ENCODE measurements at places on chromosomes 2 and 18.

DNA sequence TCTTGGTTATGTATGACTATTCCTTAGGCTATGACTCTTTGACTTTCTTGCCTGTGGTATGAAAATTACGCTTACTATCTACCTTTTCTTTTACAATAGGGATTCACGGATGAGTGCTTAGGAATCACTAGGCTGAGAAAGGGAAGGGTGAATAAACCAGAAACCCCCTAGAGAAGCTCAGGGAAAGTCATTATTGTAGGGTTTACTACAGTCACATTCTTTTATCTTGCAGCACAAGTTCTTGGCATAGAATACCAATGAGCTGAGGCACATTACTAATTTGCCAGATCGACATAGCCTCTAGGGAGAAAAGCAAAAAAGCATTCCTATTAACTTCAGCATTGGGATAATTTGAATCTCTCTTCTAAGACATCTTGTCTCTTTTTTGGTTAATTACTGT is 103.3 kb downstream of the ST6GAL2 start:
- DNase-seq: no peak

DNA sequence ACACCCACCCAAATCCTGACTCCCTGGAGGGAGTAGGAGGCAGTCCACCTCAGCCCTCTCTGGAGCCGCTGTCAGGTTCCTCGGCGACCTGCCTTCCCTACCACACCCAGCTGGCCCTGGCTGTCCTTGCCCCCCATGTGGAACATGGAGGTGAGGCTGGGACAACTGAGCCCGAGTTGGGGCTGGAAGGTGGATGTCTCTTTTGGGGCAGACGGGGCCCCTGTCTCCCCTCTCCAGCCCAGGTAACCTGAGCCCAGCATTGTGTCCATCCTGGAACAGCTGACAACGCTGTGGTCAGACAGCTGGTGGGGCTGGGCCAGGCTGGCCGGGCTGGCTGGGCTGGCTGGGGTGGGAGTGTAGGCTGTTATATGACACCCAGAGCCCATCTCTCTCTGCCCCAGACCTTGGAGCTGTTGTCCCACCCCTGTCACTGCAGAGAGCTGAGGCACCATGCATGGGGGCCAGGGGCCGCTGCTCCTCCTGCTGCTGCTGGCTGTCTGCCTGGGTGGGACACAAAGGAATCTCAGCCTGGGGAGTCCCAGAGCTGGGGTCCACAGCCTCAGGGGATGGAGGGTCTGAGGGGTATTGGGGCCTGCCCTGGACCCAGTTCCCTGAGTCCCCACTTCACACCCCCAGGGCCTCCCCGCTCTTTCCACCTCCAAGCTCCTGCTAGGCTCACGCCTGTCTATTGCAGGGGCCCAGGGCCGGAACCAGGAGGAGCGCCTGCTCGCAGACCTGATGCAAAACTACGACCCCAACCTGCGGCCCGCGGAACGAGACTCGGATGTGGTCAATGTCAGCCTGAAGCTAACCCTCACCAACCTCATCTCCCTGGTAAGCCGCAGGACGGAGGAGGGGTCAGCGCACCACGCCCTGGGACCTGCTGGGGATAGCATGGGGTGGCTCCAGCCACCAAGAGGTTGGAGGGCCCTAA is at the start of gene CHRNG:
CHRNG (plus strand) TSS at position 395 of the 934 bp plus-strand sequence; CDS start at position 451, 56 bp downstream.
- no peak for DNase-seq

DNA sequence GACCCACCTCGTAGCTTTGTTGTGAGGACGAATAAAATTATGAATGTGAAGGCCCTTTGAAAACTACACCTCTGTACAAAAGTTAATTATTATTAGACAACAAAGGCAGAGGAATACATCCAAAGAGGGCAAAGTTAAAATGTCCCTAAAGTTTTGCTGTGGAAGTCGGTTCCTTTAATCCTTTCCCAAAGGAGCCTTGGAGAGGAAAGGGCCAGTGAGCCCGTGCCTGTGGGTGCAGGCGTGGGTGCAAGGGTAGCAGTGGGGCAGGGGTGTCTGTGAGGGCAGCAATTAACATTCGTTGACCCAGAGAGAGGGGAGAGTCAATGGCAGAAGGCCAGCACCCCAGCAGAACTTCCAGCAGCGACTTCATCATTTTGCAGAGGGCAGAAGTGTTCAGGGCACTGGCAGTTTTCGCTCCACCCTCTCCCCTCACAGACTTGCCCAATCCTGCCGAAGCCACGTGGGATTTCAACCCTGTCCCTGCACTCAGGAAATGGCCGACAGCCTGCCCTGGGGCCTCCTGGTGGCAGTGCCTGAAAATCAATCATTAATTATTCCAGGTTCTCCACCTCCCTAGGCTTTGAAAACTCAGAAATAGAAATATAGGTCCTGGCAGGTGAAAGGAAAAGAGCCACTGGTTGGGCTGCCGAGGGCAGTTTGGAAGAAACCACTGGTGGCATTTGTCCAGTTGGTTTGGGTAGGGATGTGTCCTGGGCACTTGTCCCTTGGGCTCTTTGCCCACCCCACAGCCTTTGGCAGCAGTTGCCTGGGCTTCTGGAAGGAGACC is 4.2 kb upstream of the PAX8 start:
- DNase-seq: peak; percentile 55

- no peak for DNase-seq
Measured at GRCh38 chr18:7872569-7872968, 305.5 kb downstream of the PTPRM start.

DNA sequence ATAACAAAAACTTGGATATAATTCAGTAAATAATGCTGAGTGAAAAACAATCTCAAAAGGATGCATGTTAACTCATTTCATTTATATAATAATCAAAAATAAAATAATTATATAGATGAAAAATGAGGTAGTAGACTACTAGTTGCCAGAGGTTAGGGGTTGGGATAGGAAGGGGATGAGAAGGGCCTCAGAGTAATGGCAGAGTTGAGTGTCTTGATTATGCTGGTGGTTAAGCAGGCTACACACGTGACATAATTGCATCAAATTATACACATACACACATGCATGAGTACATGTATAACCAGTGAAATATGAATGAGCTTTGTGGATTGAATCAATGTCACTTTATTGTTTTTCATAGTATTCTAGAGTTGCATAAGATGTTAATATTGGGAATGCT is 201.0 kb downstream of the RIT2 start:
- no peak for DNase-seq

DNA sequence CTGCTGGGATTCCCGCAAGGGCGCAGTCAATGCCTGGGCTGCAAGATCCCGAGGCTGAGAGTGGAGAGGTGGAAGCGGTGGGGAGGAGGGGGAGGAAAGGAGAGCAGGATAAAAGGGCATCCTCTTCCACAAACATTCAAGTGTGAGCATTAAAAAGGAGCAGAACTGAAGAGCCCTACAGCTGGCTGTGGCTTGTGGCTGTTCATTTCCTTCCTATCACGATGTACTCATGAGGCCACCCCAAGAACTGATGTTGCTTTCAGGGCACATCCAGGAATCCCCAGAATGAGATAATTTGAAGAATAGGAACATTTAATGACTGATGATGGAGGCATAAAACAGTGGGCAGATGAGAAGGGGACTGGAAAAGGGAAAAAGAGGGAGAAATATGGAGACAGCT is 230.8 kb upstream of the SMIM21 start:
- DNase-seq: no peak

GRCh38 chr2:230827774-230828271 is 36.9 kb upstream of the ITM2C start:
- DNase-seq: no peak

DNA sequence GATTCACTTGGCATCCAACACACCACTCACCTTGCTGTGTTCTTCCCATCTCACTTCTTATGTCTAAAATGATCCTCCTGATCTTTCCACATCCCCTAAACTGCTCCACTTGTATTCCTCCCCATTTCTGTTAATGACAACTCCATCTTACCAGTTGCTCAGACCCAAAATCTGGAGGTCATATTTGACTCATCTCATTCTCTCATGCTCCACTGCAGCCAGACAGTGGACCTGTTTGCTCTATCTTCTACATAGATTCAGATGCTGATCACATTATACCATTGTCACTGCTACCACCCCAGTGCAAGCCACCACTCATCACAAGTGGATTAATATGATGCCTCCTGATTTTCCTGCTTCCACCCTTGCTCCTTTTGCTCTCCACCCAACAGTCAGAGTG is 7.9 kb upstream of the NABP1 start:
- DNase-seq: no peak

DNA sequence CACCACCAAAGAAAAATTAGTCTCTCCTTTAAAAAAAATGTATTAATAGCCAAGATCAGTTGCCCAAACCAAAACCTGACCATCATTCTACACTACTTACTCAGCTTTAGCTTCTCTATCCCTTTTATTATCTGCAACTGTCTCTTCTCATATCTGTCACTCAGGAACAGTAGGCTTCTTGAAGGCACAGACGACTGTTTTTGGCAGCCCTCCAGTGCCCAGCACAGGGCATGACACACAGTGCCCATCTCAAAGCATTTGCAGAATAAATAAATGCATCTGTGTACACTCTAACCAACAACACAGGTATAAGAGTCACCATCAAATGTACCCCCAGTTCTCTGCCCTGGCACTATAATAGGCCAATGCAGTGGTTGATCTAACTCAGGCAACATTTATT is 117.2 kb downstream of the UXS1 start:
- no peak for DNase-seq

DNA sequence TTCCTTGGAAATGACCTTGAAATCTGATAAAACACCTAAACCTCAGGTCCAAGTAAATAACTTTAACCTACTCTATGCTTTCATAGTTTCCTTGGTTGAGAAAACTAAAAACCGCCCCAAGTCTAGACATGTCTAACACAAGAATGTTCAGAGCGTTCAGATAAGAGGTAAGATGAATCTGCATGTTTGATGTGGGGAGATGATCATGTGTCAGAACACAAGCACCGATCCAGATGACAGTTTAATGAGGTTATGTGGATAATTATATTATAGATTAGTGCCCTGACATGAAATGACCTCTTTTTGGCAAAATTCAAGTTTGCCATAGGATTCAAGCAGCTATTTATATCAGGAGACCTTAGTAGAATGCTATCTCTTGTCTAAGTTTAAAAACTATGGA is 729.8 kb upstream of the SOX11 start:
- DNase-seq: no peak

- no peak for DNase-seq
Measured at GRCh38 chr2:29755233-29755632, 166.2 kb downstream of the ALK start.
